Hepatocyte (in vitro differentiated cells): ENCODE measurements at places on chromosomes 7 and 10. TPM values are rescaled to one million over a fixed set of nuclear protein-coding genes. Genes with fewer than 3 reads are reported as not detected.
A peak's percentile ranks its signal among the peaks of the same experiment; 100 is the strongest.

DNA sequence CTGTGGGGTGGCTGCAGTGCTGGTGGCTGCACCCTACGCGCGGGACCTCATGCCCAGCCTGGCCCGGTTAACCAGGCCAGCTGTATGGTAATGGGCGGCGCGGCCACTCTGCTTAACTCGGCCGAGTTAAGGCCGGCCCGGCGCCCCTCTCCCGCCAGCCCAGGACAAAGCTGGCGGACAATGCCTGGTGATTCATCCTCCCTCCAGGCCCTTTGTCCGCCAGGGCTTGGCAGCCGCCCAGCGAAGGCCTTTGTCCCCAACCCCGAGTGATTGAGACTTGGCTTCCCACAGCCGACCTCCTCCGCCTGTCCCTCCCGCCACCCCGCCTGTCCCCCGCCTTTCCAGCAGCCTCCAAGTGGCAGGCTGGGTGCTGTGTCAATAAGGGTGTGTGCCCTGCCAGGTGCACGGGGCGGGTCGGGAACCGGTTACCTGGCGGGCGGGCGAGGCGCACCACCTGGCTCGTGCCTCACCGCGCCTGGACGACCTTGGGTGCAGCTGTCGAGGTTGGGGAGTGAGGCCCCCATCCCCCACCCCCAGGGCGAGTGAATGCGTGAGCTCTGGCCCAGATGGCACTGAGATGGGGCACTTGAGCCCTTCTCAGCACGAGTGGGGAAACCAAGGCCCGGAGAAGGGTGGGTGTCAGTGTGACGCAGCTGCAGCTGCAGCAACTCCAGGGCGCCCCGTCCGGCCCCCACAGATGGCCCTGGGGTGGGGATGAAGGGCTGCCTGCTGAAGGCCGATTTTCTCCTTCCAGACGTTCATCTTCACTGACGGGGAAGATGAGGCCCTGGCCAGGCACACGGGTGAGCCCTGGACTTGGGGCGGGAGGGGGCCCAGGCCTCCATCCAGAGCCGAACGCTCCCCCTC, 4.6 kb downstream of the LFNG start:
- DNase-seq = peak; percentile 87
- no peak overlapping the region for H3K4me3 ChIP-seq
- peak overlapping the region; percentile 89 for H3K27ac ChIP-seq
- H3K36me3 ChIP-seq = no peaks in the 10 kb centered on the region
- peaks cover 47% of the 10 kb centered on the region for H3K4me1 ChIP-seq

DNA sequence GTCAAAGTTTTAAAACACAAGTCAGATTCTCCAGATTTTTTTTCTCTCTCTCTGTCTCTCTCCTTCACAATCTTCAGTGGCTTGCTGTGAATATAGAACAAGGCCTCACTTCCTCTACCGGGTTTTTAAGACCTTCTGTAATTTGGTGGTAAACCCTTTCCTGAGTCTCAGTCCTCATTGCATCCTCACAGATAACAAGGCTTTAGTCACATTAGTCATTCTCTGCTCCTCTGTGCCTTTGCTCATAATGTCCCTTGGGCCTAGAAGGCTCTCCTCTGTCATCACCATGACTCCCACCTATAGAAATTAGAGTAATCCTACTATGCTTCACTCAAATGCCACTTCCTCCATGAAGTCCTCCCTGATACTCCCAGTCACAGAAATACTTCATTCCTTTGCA, 172.7 kb upstream of the HPS1 start:
- H3K27ac ChIP-seq = no peak overlapping the region
- no peak for DNase-seq
- H3K27me3 ChIP-seq = no peaks in the 10 kb centered on the region
- H3K4me1 ChIP-seq = peaks cover 4% of the 10 kb centered on the region

- no peaks in the 10 kb centered on the region for H3K36me3 ChIP-seq
- no peaks in the 10 kb centered on the region for H3K27me3 ChIP-seq
- no peak for DNase-seq
- no peak overlapping the region for H3K27ac ChIP-seq
- H3K4me1 ChIP-seq = no peaks in the 10 kb centered on the region
- no peak overlapping the region for H3K4me3 ChIP-seq
Observed at GRCh38 chr7:71972534-71972933, 439.6 kb downstream of the CALN1 start.

DNA sequence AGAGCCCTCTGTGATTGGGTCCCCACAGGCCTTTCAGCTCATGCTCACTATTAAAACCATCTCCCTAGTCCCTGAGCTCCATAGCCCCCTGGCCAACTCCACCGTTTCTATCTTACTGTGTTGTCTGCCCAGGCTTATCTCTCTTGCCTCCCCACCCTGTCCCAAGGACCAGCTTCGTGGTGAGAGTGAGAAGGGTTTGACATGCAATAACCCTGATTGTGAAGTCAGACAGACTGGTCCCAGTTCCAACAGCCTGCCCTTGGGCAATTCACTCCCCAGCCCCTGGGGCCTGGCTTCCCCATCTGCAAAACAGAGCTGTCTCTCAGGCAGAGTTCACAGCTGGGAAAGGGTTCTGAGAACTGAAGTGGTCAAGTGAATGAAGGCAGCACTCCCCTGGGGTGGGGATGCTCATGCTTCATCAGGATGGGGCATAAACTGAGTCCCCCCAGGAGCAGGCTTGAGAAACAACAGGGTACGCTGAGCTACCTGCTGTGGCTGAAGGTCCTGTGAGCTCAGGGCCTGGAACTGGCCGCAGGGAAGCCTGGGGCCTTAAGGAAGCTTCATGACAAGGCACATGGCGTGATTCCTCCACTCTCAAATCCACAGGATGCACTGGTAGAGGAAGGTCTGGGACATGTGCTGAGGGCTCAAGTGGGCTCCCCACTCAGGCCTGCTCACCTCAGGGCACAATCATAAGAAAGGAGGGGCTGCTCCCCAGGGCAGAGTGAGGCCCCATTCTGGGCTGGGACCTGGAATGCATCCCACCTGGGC, 1.8 kb upstream of the PPIF start:
- DNase-seq = no peak
- peak overlapping the region; percentile 61 for H3K27ac ChIP-seq
- H3K36me3 ChIP-seq = no peaks in the 10 kb centered on the region
- H3K4me1 ChIP-seq = peaks cover 22% of the 10 kb centered on the region
- H3K27me3 ChIP-seq = no peaks in the 10 kb centered on the region

DNA sequence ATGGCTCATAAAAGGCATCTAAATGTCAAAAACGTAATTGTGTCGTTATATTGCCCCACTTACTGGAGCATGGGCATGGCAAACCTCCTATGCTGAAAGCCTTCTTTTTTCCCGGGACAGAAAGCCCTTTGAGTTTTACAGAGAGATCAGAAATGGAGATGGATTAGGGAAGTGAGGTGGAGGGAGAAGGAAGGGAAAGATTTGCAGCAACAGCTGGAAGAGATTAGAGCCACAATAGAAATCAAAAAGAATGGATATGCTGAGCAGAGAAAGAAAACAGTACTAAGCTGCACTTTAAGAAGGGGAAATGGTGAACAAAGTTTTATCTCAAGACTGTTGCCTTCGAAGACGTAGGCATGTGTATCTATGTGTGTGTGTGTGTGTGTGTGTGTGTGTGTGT, 97.2 kb upstream of the PCGF5 start:
- no peak for DNase-seq
- H3K27ac ChIP-seq = no peak overlapping the region
- no peaks in the 10 kb centered on the region for H3K36me3 ChIP-seq
- H3K27me3 ChIP-seq = peaks cover 9% of the 10 kb centered on the region

DNA sequence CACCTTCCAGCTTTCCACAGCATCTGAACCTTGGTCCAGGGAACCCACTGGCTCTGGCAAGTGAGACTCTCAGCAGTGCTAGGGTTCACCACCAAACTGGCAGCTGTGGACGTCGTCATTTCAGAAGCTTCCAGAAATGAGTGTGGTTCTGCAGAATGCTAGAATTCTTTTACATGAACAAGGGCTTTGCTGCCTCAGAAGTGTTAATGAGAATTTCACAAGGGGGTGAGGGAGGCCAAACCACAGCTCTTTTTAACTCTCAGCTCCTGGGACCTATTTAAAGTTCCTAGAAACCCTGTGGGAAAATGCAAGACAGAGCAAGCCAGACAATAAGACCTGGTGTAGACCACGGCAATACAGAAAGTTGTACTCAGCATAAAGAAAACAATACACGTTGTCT, 129.3 kb upstream of the BET1 start:
- H3K36me3 ChIP-seq = no peaks in the 10 kb centered on the region
- no peak overlapping the region for H3K4me3 ChIP-seq
- DNase-seq = no peak
- H3K27me3 ChIP-seq = no peaks in the 10 kb centered on the region
- no peak overlapping the region for H3K27ac ChIP-seq

Gene MCM10
- total RNA-seq = 2.7 and 3.1 TPM in 2 replicates

Gene TRPV6
- total RNA-seq = 3.5 and 5.9 TPM in 2 replicates
